ENCODE measurements at places on chromosomes 16 and 17.

DNA sequence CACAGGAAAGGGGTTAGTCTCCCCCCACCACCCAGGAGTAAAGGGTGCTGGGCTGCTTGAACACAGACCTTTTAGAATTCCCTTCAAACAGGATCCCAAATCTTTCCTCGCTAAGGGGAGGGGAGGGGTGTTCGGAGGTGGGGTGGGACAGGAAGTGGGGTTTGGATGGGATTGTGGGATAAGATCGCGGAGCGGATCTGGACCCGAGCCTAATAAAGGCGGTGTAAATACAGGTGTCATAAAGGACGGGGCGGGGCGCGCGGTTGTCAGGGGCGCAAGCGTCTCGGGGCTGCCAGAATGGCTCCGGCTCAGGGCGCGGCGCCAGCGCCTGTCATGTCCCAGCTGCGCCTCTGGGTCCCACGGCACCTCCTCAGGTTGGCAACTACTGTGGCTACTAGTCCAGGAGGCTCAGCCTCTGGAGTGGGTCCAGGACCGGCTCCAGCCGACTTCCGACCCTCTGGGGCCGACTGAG lies 59.8 kb upstream of the FBXO47 start:
- DNase-seq, result no peak

DNA sequence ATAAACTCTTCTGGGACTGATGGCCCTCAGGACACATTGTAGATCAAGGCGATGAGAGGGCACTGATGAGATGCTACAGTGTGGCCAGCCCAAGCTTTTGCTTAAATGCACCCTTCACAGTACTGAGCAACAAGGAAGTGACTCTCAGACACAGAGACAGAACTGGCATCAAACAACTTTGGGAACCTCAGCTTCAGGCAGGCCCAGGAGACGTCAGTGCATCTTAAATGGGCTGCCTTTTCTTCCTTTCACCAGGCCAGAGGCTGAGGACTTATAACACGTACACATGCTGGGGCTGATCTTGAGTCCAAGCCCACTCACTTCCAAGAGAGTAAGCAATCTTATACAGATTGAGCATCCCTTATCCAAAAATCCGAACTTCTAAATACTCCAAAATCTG lies 386.1 kb upstream of the C16orf82 start:
- DNase-seq, result no peak

DNA sequence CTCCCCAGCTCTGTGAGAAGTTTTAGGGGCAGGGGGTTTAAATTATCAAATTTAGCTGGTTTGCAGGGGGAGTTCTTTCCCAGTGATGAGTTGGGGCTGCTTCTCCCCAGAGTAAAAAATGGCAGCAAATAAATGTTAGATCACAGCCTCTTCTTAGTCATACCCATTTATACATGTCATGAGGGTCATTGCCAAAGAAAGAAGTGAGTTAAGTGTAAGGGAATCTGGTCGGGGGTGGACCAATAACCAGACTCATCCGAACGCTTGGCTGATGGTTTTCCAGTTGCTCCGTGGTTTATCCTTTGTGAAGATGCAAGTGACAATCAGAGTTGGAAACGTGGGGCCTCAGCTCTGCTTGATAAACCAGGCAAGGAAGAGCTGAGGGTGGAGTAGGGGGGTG lies 87.1 kb downstream of the PLXDC1 start:
- DNase-seq, result no peak

DNA sequence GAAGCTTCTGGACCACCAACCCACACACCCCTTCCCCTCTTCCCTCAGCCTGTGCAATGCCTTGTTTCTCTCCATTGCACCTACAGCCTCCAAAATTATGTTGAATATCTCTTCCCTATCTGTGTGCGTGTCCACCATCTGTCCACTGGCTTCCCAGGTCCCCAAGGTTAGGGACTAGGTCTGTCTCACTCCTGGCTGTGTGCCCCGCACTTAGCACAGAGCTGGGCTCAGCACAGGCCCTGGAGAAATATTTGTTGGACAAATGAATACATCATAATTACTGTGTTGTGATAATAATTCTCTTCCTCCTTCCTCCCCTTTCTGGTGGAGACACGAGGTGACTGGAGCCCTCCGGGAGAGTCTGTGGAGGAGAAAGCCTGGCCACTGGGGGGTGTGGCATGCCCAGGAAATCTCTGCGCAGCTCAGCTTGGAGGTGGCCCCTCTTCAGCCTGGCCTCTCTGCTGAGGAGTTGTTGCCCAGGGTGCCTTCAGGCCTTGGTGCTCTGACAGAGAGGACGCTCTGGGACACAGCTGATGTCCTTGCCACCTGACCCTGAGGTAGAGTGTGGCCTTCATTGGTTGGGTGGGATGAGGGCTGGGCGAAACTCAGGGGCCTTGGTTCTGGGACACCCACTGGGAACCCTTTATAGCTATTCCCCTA lies 3.3 kb upstream of the BRD7 start:
- DNase-seq, result no peak

GRCh38 chr16:31201582-31202413 lies 762 bp downstream of the PYCARD start:
- DNase-seq, result no peak

- DNase-seq, result no peak
Observed at GRCh38 chr16:83913245-83913633, 14.3 kb downstream of the MLYCD start.

DNA sequence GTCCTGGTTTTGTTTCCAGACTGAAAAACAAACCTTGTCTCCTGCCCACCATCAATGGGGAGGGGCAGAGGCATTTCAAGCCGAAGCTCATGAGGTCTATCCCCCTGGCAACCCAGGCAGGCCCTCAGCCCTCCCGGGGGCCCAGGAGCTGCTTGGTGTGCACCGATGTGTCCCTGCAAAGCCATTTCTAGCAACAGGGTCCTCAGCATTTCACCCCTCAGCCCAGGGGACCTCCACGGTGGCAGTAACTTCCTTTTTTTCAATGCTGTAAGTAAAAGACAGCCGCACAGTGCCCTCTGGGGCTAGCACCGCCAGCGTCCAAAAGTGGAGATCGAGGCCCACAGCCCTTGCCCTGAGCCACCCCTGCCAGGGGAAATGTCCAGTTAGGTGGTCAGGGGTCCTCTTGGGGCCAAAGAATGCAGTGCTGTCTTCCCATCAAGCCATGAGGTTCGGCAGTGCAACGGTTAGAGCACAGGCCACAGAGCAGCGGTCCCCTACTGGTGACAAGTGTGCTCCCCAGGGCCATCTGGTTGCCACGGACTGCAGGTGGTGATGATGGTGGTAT lies 79.9 kb downstream of the LITAF start:
- no peak for DNase-seq

DNA sequence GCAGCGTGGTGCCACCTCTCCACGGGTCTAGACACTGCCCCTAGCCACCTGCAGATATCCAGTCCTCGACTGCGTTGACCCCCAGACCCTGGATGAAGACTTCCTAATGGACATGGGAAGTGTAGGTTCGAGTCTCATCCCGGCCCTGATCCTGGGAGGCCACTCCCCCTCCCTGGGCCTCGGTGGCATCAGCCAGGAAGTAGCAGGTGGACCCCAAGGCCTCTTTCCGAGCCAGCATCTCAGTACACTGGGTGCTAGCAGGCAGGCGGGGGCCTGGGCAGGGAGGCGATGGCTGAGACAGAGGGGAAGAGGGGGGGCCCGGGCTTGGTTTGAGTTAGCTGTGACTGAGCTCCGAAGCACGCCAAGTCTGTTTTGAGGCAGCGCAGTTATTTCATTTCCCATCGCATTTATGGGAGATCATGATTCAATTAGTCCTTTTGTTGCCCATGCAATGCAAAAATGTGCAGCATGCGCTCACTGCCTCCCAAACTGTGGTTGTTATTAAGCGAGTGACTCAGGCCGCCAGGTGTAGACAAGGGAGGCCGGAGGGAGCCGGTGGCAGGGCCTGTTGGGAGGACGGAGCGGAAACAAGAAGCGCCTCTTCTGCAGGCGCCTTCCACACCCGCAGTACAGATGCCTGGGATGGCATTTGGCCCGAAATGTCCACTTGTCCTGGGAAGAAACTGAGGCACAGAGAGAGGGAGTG lies 25.3 kb upstream of the ZNF469 start:
- DNase-seq, result no peak

GRCh38 chr17:39223907-39224777 lies 1.6 kb downstream of the STAC2 start:
- no peak for DNase-seq

GRCh38 chr16:62751218-62751617 lies 715.0 kb upstream of the CDH8 start:
- no peak for DNase-seq

GRCh38 chr17:47427985-47428384 lies 102.9 kb upstream of the NPEPPS start:
- no peak for DNase-seq

DNA sequence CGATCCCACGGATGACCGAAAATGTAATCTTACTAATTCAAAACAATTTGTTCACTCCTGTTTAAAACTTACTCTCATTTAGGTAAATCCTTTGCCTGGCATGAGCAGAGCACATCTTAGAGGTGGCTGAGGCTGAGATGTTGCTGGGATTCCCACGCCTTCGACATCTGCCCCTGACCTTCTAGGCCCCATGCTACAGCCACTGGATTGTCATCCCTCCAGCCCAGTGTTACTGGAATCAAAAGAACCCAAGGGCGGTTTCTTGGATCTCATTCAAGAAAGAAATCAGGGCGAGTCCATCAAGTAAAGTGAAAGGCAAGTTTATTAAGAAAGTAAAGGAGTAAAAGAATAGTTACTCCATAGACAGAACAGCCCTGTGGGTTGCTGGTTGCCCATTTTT lies 64.5 kb upstream of the SHISA6 start:
- DNase-seq, result no peak

DNA sequence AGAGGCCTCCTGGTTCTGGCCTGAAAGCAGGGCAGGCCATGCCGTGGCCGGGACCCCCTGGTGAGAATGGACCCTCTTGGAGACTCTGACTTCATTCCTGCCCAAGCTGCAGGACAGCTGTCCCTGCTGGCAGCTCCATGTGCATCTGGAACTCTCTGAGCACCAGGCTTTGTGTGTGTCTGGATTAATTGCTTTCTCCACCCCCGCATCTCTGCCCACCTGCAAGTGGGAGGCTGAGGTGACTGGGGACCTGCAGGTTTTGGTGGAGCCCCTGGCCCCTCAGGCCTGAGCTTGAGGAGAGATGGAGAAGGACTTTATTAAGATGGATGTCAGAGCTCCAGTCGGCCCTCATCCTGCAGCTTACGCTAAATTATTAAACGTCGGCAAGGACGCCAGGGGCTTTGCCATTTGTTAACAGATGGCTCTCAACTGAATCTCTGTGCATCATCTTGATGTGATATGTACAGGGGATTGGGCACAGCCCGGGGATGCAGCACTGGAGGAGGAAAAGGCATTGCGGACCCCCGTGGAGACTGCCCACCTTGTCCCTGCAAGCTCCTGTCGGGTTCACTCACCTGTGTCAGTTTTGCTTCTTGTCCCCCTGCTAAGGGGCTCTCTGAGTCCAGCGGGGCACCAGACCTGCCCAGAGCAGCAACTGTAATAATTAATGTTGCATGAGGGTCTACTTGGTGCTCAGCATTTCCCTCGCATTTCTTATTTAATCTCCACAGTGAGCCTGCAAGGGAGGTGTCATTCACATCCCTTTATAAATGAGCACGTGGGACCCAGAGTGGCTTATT lies 154.1 kb upstream of the RPL38 start:
- no peak for DNase-seq

GRCh38 chr17:4118015-4118743 lies 24.7 kb downstream of the ZZEF1 start:
- no peak for DNase-seq

DNA sequence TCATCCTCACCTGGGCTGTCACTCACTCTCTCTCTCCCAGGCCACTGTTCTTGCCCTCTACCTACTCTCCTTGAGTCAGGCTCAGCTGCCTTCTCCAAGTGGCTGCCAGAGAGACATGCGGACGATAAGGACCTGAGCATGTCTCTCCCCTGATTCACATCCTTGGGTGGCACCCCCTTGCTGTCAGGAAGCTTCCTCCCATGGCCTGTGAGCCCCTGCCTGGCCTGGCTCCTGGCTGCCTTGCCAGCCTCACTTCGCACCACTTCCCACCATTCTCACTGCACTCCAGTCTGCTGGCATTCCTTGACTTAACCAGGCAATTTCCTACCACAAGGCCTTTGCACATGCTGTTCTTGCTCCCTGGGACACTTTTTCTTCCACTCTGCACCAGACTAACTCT lies 2.7 kb upstream of the ALDH3A1 start:
- DNase-seq, result no peak

GRCh38 chr17:79127534-79128135 lies 53.0 kb downstream of the ENGASE start:
- no peak for DNase-seq

DNA sequence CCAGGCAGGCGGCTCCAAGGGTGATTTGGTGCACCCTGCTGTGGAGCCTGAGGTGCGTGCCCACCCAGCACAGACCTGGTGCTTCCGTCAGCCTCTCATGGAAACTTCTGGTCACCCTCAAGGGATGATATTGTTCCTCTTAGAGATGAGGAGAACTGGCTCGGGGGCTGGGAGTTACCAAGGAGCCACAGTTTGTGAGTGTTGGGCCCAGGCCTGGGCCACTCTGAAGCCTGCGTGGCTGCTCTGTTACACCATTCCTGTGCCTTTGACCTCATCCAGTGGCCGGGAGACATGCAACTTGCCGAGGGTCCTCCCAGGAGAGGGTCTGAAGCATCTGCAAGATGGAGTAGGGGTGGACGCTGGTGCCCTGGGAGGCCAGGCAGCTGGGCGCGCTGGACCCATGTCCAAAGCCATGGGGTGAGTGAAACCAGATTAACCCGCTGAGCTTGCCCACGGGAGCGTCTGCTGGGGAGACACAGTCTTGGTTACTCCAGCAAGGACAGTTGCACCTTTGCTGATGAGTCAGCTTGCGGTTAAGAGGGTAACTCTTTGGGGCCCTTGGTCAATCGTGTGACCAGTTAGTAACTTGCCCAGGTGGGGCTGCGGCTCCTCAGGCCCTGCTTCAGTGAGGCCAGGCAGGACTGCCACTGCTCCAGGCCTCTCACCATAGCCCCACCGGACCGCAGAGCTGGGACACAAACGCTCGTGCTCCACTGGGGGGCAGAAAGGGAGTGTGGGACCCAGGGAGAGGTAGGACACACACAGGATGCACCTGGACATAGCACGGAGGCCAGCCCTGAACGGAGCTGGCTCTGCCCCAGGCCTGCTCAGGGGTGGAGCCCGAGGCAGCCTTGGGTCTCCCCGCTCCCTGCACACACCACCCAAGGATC lies 7.5 kb downstream of the C16orf90 start:
- no peak for DNase-seq

- DNase-seq, result no peak
Observed at GRCh38 chr17:43572368-43572980, 26.3 kb upstream of the ETV4 start.

GRCh38 chr17:35265566-35266141 lies 22.8 kb downstream of the SLFN5 start:
- DNase-seq, result no peak

GRCh38 chr16:25978218-25978617 lies 286.5 kb downstream of the HS3ST4 start:
- no peak for DNase-seq

All from pulmonary artery endothelial cell (primary cell).